Stimulated activated CD4-positive, alpha-beta T cell treated with anti-CD3 and anti-CD28 coated beads, Interleukin-1b, Interleukin-23, amount 100 ng/mL, for 24 hours (primary cell): ENCODE measurements at places on chromosomes 2 and 18.

DNA sequence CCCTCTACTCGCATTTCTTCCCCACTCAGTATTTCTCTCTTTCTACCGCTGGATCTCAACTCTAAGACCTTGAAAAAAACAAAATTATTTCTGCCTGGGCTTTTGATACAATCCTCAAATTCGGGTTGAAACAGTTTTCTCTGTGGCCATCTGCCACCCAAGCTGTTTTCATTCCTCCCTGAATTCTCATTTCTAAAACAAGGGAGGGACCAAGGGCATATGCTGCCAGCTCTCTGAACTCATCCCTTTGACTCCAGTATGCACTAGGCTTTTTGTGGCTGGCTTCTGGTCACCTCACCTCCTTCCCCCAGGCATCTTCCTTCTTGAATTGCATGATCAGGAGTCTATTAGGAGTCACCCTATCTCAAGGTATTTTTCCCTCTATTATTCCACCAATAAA is 49.5 kb downstream of the CCDC148 start:
- no peak for DNase-seq

DNA sequence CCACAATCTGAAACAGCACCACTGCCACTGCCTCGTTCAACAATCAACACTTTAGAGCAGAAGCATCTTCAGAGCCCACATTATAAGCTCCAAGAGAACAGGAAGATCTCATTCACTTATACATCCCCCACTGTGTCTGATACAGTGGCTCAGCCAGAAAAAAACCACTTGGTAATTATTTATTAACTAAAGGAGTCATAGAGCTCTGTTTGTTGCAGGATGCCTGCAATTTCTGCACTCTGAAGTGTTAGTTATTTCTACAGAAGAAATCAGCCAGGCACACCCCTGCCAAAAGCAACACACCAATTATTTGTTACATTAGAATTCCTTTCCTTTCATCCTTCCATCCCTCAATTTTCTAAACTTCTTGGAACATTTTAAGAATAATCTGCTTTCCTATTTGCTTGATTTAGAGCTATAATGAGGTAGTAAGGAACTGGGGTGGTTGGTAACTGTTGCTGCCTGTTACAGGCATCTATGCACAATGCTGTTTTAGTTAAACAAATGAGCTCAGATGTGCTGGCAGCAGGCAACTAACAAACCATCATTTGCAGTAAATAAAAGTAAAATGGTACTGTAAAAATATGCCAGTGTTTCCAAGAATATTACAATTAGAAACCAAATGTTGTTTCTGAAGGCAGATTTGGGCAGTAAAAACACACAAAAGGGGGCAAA is 59.9 kb downstream of the DYM start:
- no peak for DNase-seq

DNA sequence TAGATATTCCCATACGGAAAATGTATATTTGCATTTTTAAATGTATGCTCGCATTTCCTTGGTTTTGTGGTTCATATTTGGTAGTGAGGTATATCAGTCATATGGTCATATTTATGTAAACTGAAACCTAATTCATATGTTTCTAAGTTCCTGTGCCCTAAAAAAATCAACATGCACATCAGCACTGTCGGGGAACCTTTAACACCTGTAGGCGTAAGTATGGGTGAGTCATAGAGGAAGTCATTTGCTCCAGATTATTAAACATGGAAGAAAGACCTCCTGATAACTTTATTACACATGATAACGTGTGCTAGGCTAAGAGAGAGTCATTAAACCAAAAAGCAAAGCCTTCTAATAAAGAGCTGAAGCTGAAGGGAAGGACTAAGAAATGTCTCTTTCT is 437.7 kb downstream of the NRXN1 start:
- DNase-seq = no peak

- DNase-seq = no peak
Measured at GRCh38 chr2:233342301-233342700, 12.0 kb upstream of the DGKD start.

DNA sequence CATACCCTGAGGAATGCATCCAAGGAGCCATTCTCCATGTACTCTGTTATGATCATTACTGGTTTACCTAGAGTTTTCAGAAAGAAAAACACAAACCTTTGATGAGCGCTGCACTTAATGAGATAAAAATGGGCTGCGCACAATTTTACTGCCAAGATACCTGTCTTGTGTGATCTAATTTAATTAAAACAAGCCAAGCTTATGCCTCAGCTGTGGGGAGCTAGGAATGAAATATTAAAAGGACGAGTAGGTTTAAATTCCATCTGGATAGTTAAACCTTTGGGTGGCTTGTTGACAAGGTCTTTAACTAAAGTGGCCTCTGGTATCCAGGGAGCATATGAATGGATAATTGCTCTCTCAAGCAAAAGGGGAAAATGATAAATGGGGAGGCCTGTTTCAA is 135.0 kb downstream of the EPHA4 start:
- no peak for DNase-seq

DNA sequence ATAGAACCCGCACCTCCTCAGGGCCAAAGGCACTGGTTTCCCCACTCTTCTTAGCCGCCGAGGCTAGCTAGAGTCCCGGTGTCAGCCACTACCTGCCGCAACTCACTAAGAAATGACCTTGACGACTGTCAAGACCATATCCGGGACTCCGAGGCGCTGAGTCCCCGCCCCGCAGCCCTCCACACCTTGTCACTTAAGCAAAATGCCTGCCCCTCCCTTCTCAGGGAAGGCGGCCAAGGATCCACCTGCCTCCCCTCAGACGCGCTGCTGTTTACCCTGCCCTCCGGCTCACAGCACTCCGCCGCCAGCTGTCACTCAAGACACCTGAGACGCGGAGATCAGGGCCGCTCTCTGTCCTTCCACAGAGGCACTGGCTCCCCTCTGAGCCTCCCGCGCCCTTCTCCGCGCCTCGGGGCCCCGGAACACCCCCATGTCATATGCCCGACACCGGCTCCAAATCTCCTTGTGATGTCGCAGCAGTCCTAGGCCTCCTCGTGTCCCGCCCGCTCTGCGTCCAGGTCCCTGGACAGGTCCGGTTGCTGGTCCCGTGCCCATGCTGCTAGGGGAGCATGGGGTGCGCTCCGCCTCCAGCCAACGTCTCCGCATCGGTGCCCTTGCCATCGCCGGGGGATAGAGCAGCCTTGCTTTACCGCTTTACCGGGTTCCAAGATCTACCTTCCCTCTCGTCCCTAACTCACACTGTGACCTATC is 32.5 kb upstream of the REG3G start:
- DNase-seq = no peak

- no peak for DNase-seq
Measured at GRCh38 chr18:78949216-78949615, 30.4 kb upstream of the SALL3 start.

GRCh38 chr2:36307441-36307840 is 48.1 kb upstream of the CRIM1 start:
- DNase-seq = no peak

DNA sequence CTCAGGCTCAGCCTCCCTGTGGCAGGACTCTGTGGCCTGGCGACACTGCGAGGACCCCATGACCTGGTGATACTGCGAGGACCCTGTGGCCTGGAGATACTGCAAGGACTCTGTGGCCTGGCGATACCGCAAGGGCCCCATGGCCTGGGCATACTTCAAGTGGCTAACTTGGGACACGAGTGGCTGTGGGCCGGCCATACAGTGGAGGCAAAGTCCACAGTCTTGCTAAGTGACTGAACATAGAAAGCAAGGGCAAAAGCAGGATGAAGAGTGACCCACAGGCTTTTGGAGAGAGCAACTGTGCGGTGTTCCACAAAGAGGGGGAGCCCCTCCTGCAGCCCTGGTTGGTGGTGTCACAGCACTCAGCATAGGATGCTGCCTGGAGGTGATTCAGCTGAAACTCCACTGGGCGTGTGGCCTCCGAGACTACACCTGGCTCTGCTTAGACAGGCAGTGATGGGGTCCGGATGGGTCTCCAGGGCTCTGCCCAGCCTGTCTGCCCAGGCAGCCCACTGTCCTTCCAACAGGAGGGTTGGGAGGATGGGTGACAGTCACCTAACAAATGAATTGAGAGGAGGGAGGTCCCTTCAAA is 691.0 kb upstream of the HS6ST1 start:
- DNase-seq = no peak

- DNase-seq = no peak
Measured at GRCh38 chr18:49521216-49521835, 34.3 kb upstream of the C18orf32 start.

DNA sequence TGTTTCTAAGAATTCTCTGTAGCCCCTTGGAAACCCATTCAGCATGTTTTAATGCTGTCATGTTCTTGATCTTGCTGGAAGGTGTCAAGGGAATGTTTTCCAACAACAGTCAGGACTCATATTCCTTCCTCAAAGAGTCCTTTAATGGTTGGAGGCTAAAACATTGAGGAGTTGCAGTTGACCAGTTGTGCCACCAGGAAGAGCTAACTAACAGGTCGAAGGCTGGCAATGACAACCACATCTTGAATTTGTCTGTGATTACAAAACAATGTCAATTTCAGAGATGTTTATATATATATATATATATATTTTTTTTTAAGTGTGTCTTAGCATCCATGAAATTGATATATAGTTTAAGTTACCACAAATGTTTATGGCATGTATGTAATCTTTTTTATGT is 151.5 kb downstream of the INO80D start:
- no peak for DNase-seq

GRCh38 chr2:132429351-132429750 is 12.7 kb downstream of the GPR39 start:
- DNase-seq = no peak

DNA sequence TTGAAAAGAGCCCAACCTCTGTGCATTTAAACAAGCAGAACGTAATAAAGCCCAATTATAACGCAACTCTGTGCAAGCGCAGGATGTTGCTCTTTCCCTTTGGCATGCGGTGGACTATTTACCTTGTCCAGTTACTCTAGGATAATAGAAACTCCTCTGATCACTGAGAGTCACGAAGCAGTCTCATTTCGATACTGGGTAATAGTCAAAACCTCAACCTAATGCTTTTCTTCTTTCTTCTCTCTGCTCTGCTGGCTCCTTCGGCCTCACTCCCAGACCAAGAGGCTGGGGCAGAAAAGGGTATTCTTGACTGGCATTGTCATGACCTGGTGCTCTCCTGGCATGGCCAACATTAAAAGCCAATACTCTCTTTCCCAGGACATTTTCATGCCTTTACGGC is 89.7 kb upstream of the GCFC2 start:
- no peak for DNase-seq

- DNase-seq = no peak
Measured at GRCh38 chr2:67792191-67792590, 270.6 kb downstream of the C1D start.

DNA sequence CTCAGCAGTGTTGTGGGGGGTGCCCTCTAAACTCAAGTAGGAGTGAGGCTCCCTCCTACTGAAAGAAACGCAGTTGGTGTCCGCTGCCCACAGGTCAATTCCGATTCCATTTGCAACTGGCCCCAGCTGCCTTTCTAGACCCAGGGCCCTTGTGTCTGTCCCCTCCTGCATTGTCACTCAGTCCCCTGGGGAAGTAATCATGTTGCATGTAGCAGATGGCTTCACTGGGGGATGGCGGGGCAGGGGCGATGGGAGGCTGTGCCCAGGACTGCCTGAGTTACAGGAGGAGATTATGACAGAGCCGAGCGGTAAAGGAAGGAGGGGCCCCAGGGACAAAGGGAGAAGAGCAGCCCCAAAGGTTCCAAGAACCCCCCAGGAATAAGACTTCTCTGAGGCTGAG is 62.5 kb upstream of the SH3RF3 start:
- DNase-seq = no peak

GRCh38 chr18:8406186-8406867 is 202.9 kb upstream of the RAB12 start:
- no peak for DNase-seq

- no peak for DNase-seq
Measured at GRCh38 chr2:53944542-53944941, 26.3 kb downstream of the PSME4 start.

- DNase-seq = no peak
Measured at GRCh38 chr18:79211844-79212243, 142.7 kb downstream of the ATP9B start.

DNA sequence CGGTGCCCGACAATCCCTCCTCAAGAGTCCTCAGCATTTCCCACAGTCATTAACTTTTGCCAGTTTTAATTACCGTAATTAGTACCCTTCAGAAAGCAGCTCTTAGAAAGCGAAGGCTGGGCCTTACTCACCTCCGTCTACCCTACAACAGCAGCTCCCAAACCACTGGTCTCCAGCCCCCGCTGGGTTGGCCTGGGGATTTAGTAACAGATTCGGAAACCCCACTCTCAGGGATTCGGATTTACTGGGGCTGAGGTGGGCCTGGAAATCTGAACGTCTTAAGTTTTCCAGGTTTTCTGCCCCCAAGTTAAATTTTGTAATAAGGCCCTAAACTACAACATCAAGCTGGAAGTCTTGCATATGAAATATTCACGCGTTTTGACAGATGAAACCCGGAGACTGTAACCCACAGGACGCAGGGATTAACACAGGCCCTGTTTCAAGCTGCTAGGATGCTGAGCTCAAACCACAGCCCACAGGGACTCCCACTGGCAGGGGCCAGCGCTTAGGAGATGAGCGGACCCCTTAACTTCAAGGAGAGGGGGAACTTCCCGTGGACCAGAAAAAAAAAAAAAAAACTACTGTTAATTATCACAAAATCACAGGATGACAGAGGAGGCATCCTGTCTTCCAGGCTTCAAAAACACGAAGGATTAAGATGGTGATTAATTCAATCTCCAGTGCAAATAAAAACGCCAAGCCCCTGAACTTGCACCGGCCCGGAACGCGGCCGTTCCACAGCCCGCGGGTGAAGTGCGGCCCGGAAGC is 985 bp downstream of the ILKAP start:
- DNase-seq = no peak

DNA sequence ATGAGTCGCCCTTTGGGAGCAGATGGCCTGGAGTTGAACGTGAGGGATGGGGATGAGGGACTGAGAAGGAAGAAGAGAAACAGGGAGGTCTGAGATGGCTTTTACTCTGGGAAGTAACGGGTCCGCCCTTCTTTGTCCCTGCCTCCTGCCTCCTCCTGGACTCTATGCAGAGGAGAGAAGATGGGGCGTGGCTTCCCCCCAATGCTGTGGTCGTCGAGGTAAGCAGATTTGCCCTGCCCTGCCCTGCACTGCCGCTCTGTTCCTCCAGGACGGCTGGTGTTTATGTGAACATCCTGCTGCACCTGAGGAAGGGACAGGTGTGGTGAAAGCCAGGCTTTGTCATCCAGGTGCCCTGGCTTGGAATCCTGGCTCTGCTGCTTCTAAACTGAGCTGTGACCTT is 13.5 kb upstream of the NTSR2 start:
- DNase-seq = no peak
